A673 (cell line): ENCODE measurements at places on chromosomes 16 and 17. TPM values are rescaled to one million over a fixed set of nuclear protein-coding genes. Genes with fewer than 3 reads are reported as not detected.

GRCh38 chr17:39754958-39755553 lies 17.3 kb downstream of the GRB7 start:
- peak overlapping the region; percentile 61 for H3K27ac ChIP-seq
- H3K4me3 ChIP-seq = peak overlapping the region; percentile 50
- DNase-seq = no peak
- no peaks in the 10 kb centered on the region for H3K36me3 ChIP-seq

Gene HOXB7
- 32.2 and 37.9 TPM in 2 replicates for total RNA-seq

DNA sequence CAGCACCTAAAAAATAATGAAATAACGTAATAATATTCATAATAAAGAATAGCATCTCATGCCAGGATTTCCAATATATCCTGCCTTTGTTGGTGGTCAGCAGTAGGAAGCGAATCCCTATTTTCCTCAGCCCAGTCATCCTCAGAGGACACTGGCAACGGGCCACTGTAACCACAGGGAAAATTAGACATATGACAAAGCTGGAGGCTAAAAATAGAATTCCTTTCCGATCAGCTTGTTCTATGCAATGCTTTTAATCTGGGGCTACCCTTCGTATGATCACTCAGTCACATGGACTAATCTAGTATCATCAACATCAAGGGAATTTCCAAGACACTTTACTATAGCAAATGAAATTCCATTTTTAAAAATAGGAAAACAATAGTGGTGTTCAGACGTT lies 246.9 kb upstream of the KCNJ16 start:
- H3K36me3 ChIP-seq = no peaks in the 10 kb centered on the region
- H3K27ac ChIP-seq = no peak overlapping the region
- H3K4me3 ChIP-seq = no peak overlapping the region

DNA sequence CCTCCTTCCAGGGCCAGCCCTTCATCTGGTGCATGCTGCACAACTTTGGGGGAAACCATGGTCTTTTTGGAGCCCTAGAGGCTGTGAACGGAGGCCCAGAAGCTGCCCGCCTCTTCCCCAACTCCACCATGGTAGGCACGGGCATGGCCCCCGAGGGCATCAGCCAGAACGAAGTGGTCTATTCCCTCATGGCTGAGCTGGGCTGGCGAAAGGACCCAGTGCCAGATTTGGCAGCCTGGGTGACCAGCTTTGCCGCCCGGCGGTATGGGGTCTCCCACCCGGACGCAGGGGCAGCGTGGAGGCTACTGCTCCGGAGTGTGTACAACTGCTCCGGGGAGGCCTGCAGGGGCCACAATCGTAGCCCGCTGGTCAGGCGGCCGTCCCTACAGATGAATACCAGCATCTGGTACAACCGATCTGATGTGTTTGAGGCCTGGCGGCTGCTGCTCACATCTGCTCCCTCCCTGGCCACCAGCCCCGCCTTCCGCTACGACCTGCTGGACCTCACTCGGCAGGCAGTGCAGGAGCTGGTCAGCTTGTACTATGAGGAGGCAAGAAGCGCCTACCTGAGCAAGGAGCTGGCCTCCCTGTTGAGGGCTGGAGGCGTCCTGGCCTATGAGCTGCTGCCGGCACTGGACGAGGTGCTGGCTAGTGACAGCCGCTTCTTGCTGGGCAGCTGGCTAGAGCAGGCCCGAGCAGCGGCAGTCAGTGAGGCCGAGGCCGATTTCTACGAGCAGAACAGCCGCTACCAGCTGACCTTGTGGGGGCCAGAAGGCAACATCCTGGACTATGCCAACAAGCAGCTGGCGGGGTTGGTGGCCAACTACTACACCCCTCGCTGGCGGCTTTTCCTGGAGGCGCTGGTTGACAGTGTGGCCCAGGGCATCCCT lies 7.4 kb downstream of the NAGLU start:
- no peaks in the 10 kb centered on the region for H3K36me3 ChIP-seq
- no peak overlapping the region for H3K27ac ChIP-seq
- no peaks in the 10 kb centered on the region for H3K27me3 ChIP-seq
- DNase-seq = no peak
- no peaks in the 10 kb centered on the region for H3K4me1 ChIP-seq
- no peak overlapping the region for H3K4me3 ChIP-seq

DNA sequence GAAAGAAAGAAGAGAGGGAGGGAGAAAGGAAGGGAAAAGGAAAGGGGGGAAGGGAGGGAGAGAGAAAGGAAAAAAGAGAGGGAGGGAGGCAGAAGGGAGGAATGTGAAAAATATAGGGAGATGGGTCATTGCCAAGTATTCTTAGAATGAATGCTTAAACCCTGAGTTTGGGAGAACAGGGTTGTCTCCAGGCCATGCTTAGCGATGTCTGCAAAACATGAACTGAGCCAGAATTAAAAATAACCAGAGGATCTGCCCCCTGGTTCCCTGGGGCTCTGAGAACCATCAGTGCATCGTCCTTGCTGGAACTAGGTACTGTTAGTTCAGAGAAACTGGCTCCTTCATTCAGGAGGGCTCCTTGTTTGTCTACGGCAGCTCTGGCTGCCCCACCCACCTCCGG lies 170.4 kb downstream of the IRX5 start:
- no peaks in the 10 kb centered on the region for H3K27me3 ChIP-seq
- H3K4me3 ChIP-seq = no peak overlapping the region
- no peaks in the 10 kb centered on the region for H3K36me3 ChIP-seq
- no peak overlapping the region for H3K27ac ChIP-seq
- DNase-seq = no peak
- H3K4me1 ChIP-seq = no peaks in the 10 kb centered on the region

DNA sequence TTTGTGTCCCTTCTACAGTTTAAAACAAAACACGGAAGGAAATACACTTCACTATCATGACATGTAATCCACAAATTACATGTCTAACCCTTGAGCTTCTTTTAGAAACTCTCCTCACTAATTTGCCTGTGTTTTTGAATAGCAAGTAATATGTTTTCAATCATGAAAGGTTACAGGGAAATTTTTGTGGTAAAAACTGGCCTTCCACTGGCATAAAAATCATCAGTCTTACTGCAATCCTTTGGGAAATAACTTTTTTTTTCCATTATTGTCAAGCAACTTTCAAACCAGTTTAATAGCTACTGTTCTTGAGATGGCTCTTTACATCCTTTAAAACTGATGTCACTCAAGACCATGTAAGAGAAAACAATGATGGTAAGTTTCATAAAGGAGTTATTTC lies 27.0 kb downstream of the MYO1D start:
- no peaks in the 10 kb centered on the region for H3K27me3 ChIP-seq
- no peak overlapping the region for H3K27ac ChIP-seq
- DNase-seq = no peak
- no peak overlapping the region for H3K4me3 ChIP-seq

DNA sequence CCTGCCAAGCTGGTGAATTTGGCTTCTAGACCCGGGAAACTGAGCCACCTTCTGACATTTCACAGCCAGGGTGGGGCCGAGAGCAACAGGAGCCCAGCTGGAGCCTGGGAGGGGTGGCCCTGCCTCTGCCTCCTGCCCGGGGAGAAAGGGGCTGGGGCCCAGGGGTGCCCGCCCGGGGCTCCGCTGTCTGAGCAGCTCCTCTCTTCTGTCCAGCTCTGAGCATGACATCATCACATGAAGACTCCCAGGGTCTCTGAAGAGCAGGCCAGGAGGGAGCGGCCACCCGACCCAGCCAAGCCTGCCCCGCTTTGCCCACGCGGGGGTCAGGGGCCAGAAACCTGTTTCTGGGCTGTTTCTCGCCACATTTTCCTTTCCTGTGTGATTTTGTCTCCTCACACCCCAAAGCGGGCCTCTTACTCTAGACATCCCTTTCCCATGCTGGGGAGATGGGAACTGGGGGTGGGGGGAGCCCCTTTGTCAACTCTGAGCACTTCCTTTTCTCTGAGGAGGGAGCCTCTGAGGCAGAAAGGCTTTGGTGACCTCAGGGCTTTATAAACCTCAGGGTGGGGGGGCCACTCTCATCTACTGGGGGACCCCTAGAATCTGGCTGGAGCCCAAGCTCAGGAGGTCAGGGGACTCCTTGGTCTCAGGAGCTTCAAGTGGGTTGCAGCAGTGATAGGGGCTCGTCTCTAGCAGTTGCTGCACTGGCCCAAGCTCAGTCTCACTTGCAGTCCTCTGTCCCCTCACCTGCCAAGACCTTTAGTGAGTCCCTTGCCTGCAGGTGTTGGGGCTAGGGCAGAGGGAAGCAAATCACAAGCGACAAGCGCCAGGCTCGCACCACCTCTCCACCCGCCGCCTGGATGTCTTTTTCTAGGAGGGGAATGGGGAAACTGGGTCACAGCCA lies 7.6 kb downstream of the UBALD2 start:
- peaks cover 16% of the 10 kb centered on the region for H3K4me1 ChIP-seq
- DNase-seq = no peak
- H3K4me3 ChIP-seq = no peak overlapping the region
- H3K27me3 ChIP-seq = no peaks in the 10 kb centered on the region
- peaks cover 5% of the 10 kb centered on the region for H3K36me3 ChIP-seq
- H3K27ac ChIP-seq = no peak overlapping the region

DNA sequence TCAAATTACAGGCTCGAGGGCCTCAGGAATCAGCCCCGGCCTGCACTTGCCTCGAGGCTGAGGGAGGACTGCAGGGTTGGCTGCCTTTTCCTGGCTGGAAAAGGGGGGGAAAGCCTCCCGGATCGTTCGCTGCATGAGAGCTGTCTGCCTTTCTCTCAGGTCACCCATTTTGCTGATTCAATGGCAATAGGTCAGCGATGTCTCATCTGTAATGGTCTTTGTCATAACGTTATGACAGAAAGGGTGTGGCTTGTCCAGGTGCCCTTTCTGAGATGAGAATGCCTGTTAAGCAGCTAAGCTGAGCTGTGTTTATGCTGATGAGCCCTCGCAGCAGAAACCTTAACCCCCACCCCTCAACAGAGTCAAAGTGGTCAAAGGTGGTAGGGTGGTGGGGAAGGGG lies 81.8 kb downstream of the AKAP1 start:
- H3K27ac ChIP-seq = no peak overlapping the region
- H3K36me3 ChIP-seq = no peaks in the 10 kb centered on the region
- no peak for DNase-seq
- H3K4me1 ChIP-seq = no peaks in the 10 kb centered on the region

DNA sequence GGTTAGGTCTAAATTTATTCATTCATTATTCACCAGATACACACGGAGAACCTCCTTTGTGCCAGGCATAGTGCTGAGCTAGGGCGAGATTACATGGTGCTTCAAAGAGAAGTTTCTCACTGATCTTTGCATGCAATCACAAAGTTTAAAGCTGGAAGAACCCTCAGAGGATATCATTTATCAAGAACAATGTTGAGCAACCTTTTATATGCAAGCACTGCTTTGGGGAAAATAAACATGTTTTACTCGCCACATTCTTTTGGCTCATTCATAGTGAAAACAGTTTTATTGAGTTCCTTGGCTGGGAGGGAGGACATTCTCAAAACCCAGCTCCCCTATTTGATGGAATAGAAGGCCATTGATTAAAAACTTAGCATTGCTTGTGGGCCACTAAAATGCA lies 49.8 kb upstream of the XYLT1 start:
- no peak for DNase-seq
- H3K27me3 ChIP-seq = no peaks in the 10 kb centered on the region
- no peak overlapping the region for H3K27ac ChIP-seq
- no peak overlapping the region for H3K4me3 ChIP-seq
- H3K36me3 ChIP-seq = no peaks in the 10 kb centered on the region

Gene TLCD3B
- total RNA-seq = 1.9 and 2.6 TPM in 2 replicates

- H3K4me3 ChIP-seq = no peak overlapping the region
- no peaks in the 10 kb centered on the region for H3K36me3 ChIP-seq
- peaks cover 4% of the 10 kb centered on the region for H3K4me1 ChIP-seq
- H3K27ac ChIP-seq = no peak overlapping the region
Observed at GRCh38 chr16:88872650-88873331, 6.3 kb upstream of the PABPN1L start.
